ENCODE measurements at places on chromosomes 12 and 14.

DNA sequence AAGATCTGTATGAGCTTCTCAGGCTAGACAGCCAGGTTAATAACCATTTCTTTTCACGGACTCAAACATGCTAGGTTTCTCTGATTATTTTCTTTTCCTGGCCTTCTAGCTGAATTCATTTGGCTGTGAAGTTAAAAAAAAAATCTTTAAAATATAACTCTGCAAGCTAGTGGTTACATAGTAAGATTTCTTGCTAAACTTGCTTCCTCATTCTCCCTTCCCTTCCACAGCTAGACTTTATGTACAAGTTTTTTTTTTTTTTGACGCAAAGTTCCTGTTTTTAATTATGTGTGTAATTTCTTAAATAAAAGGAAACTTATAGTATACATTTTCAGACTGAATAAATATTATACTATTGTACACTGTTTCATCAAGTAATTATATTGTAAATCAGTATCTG lies 145.4 kb downstream of the TMTC2 start:
- DNase-seq, result no peak

DNA sequence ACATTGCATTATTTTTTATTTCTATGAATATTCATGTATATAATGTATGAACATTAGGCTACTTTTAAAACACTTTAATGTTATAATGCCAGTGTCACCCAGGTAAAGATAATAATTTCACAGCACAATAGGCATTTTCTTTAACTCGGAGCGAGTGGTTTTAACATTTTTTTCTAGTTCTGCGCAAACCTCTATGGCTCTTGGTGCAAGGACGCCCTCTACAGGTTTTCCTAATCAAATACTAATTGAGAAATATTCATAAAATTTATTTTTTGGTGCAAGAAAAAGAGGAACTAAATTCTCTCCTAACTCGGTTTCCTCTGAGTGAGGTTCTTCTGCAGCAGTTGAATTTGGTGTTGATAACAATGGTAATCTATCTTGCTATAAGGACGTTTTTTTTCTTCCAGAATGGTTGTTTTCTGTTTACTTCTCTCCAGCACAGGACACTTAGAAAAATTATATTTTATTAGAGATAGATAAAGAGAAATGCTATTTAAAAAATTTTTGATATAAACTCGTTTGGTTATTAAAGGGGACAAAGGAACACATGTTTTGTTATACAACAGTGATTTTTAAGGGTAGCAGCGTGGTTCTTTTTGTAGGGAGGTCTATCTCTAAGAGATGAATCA lies 2.4 kb upstream of the WIF1 start:
- no peak for DNase-seq

- DNase-seq, result no peak
These were observed 11.4 kb downstream of the RPS6KL1 start for GRCh38 chr14:74911704-74912103.

DNA sequence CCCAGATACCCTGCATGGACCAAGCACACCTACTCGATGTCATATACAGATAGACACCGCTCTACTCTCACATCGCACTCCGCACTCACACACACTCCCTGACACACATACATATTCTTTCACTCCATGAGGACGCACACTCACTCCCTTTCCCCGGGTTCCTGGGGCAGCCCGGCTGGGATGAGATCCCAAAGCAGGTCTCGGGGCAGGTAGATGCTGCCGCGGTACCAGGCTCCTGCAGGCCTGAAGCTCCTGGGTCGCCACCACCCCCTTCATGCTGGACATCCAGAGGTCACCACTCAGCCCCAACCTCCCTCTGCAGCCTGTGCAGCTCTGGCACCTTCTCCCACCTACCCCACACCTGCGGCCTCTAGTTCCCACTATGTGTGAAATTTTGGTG lies 2.3 kb downstream of the C1QL4 start:
- DNase-seq, result no peak

GRCh38 chr12:83793616-83794015 lies 1106.9 kb downstream of the TMTC2 start:
- no peak for DNase-seq

DNA sequence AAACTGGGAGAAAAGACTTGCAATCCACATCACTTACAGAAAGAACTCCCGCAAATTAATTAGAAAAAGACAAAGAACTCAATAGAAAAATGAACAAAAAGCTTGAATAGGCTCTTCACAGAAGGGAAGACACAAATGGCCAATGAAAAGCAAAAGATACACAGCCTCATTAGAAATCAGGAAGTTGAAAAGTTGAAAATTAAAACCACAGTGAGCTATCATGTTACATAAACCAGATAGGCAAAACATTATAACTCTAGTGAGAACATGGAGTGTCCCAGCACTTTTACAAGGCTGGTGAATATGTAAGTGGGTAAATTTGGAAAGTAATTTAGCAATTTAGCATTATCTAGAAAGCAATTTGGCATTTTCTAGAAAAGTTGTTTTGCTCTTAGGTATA lies 158.4 kb upstream of the RASSF8 start:
- no peak for DNase-seq

DNA sequence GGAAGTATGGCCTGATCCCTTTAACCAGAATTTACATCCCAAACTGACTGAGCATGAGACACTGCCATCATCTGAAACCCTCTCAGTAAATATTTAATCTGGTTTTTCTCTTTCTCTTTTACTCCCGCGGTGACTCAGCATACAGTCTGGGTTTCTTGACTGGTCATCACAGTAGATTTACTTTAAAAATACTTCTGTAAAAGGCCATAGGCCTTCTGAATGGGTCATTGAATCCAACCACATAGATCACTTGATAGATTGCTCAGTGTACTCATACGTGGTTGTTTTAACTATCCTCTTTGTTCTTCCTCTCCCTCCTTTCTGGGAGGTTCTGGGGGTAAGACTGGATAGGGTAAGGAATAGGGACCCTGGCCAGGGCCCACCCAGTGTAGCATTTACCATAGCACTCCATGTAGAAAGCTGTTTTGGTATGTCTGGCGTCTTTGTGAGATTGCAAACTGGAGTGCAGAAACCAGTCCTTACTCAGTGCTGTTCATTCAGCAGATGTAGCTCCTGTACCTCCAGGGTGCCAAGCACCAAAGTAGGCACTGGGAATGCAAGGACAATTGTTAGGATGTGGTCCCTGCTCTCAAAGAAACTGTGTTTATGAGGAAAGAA lies 165.7 kb downstream of the SRGAP1 start:
- DNase-seq, result no peak

- DNase-seq, result no peak
These were observed 7.8 kb upstream of the EGLN3 start for GRCh38 chr14:33958605-33959226.

DNA sequence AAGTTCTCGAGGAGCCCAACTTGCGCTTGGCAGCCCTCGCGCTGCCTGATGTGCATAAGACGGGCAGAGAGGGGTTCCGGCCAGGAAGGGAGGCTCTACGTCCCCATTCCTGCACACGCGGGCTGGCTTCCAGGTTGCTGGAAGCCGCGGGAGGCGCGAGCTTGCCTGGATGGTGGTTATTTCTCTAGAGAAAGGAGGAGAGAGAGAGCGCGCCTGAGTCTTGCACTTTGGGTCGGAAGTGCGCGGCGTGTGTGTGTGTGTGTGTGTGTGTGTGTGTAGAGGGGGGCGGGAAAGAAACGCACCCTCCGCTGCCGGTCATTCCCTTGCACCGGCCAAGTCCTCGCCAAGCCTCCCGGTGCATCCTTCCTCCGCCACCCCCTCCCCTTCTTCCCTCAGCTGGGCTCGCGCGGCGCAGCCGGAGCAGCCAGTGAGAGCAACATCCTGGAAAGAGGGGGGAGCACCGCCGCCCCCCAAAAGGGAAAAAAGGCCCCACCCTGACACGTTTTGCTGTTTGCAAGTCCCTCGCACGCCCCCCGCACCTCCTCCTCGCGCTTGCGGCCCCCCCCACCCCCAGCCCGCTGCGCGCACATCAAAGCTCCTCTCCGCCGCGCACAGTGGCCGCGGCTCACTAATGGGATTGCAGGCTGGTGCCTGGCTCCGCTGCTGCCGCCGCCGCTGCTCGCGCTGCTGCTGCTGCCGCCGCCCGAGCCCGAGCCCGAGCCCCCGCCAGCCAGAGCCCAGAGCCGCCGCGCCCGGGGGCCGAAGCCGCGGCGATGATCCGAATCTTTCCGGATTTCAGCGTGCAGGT lies 4.4 kb upstream of the NPAS3 start:
- peak; percentile 23 for DNase-seq

DNA sequence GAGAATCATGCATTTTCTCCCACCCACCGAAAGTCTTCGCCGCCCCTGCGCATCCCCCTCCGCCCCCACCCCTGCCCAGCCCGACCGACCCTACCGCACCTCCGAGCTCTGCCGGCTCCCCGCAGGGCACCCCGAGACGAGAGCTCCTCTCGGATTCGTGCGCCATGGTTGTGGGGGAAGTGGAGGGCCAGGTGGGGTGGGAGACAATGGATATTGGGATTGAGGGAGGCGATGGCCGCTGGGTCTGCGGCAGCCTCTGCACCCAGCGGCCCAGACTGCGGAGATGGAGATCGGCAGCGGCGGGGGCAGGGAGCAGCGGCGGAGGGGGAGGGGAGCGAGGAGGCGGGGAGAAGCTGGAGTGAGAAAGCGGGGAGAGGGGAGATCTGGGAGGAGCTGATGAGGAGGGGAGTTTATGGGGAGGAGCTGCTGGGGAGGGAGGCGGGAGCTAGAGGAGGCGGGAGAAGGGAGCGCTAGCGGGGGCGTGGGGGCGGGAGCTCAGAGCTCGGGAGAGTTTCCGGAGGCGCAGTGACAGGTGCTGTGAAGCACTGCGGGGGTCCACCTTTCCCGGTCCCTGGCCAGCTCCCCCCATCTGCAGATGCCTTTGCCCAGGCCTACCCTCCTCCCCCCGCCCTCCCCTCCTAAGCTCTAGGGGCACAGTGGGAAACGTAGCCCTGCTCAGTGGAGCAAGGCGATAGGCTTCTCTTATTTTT lies at the start of gene SALL2:
TSS of gene SALL2 (minus strand) at position 385 of the 710 bp plus-strand sequence. CDS start at position 166, 219 bp downstream.
- peak; percentile 73 for DNase-seq

DNA sequence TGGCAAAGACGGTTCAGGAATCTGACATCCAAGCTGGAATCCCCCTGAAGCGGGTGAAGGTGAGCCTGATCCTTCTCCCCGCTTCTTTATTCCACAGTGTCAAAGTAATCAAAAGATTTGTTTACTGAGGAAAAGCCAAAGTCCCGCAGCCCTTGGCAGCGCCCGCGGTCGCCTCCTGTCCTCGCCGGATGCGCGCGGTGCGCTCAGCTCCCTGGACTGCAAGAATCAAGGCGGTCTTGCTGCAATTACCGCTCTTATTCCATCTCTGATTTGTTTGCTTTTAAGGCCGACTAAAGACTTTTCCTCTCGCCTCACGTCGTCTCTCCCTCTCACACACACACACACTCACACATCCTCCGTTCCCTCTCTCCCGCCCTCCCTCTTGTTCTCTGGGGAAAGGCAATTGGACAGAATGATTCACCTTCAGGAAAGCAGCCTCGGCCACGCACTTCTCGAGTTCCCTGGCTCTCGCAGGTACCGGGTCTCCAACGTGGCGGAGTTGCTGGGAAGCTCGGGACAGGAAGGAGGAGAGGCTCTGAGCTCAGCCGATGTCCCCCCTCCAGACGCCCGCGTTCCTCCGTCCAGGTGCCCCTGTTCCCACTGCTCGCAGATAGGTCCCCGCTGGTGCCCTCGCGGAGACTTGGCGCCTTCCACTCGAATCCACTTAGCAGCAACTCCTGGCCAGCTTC lies 68.6 kb upstream of the USP15 start:
- DNase-seq, result no peak

- no peak for DNase-seq
These were observed 183.9 kb downstream of the ETV6 start for GRCh38 chr12:11833174-11833895.

DNA sequence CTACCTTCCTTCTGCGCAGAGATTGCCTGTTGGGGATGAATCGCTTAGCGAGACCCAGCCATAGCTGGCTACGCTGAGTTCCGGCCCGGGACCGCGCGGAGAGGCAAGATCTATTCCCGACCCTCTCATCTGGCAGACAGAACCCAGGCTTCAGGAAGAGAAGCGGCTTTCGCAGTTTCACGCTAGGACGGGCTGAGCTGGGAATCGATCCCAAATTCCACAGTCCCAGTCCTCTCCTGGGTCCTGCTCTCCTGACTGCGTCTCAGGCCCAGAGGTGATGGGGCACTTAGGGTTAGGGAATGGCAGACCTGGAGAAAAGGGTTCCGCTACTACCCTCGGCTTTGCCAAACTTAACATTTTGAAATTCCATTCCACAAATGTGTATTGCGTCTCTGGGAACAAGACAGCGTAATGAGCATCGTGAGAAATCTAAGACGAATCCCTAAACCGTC lies 2.8 kb downstream of the PTPN21 start:
- DNase-seq, result no peak

DNA sequence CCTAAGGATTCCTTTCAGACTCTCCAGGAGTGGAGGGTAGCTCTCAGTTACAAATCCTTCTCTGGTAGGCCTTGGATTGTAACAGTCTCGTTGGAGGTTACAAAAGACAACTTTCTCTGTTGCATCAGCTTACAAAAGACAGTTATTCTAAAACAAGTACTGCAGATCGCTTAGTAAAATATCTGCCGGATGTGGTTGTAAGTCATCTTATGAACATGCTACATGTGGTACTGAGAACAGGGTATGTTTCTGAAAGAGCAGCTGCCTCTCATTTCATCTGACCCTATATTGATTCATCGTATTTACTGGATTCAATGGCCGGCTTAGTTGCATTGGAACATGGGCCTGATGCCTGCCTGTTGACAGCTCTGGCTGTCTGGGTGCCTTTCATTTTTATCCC lies 157.4 kb downstream of the PTCSC3 start:
- DNase-seq, result no peak

DNA sequence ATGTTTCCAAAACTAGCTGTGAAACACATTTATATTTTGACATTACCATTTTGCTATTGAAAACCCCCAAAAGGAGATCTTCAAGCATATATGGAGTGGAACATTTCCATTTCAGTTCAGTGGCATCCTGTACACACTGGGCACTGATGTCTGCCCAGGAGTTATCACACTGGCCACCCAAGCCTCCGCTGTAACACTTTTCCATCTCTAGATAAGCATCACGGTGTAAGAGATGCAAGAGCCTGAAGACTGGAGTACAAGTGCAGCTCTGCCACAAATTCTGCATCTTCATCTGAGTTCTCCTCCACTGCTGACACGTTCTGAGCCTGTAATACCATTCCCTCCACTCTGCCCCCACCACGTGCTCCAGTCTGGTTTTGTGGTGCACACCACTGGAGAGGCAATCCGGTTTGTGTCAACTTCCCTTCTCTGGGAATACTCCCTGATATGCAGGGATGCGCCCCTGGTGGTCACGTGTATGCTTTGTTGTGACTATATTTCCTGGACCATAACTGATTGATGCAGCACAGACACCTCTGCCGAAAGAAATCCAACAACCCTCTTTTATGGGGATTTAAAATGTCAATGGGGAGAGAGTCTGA lies 12.7 kb downstream of the SPTLC2 start:
- peak; percentile 38 for DNase-seq

DNA sequence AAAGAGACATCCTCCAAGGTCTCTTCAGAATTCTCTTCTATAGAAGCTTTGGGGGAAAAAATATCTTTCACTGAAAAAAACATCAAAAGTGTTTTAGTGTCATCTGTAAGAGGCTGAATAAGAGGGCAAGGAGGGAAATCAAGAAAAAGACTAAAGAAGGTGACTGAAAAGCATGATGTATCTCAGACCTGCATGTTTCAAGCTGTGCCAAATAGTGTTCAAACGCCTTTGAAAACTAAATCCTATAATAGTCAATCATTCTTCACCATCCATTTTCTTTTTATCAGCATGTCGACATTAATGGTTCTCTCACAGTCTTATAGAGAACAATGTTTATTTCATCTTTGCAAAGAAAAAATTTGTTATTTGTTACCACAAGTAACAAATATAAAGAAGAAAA lies 94.5 kb downstream of the CEP128 start:
- no peak for DNase-seq

- no peak for DNase-seq
These were observed 7.2 kb upstream of the OTX2 start for GRCh38 chr14:56817396-56817921.

GRCh38 chr12:80698256-80698655 lies 9.2 kb upstream of the MYF6 start:
- no peak for DNase-seq
